ENCODE measurements at places on chromosomes 12 and 14.

GRCh38 chr14:23252420-23253333 lies 14.9 kb downstream of the RNF212B start:
- DNase-seq = no peak

GRCh38 chr14:96991226-96991625 lies 194.0 kb downstream of the VRK1 start:
- no peak for DNase-seq

DNA sequence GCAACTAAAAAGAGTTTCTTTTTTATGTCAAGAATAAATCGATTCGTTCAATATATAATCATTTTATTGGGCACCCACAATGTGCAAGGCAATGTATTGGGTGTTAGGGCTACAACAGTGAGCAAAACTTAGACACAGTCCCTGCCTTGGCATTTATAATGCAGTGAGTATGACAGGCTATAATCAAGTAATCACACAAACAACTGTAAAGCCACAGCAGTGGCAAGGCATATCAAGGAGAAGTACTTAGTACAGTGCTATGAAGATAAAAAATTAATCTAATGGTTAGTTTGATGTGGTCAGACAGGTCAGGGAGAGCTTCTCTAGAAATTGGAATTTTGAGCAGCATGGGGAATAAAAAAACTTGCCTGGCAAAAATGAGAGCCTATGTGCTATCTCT lies 39.5 kb upstream of the OTOGL start:
- no peak for DNase-seq

GRCh38 chr14:29290441-29290840 lies 523.9 kb downstream of the FOXG1 start:
- no peak for DNase-seq

DNA sequence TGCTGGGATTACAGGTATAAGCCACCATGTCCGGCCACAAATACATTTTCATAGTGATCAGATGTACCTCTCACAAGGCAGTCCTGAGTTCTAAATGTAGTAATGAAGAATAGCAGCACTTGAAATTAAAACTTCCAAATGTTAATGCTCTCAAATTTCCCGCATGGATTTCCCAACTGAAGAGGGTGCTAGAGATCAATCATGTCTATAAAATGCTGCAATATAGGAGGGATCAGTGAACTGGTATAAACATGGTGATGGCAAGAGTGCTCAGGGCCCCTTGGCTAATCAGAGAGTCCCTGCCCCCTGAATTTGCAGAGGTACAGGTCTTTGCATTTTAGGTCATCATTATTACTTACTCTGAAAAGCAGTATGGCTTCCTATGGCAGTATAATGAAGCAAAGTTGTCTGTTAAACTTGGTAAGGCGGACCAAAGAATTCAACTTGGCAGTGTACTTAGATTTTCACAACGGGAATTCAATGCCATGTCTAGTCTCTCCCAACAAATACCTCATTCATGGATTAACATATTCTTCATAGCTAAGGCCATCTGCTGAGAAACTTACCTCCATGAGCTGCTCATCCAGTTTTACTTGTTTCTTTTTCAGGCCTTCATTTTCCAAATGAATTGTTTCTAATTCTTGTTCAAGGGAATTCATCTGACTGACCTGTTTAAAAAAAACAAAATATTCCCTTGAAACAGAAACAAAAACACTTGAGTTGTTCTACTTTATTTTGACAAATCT lies 67.0 kb upstream of the SAV1 start:
- DNase-seq = no peak

GRCh38 chr14:31252865-31253264 lies 45.3 kb upstream of the HECTD1 start:
- DNase-seq = no peak

- no peak for DNase-seq
These were observed 47.7 kb upstream of the EVL start for GRCh38 chr14:100017553-100017952.

GRCh38 chr14:23297611-23298277 lies 4.9 kb downstream of the PPP1R3E start:
- no peak for DNase-seq

DNA sequence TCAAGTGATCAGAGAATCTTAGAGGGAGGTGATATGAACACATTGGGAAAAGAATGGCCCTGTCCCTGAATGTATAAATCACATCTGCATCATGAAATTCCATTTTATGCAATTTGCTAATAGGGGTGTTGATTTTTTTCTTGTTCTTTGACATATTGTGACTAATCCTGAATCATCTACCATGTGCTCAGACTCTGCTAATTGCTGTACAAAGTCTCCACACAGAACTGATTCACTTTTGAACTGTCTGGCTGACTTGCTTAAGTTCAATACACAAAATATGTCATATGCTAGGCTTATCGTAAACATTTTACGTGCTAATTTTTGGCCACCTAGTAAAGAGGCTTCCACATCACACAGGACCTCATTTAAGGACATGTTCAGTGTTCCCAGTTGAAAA lies 2.6 kb downstream of the TMEM132D start:
- DNase-seq = no peak

- DNase-seq = no peak
These were observed 154.0 kb downstream of the ITPR2 start for GRCh38 chr12:26678697-26679660.

DNA sequence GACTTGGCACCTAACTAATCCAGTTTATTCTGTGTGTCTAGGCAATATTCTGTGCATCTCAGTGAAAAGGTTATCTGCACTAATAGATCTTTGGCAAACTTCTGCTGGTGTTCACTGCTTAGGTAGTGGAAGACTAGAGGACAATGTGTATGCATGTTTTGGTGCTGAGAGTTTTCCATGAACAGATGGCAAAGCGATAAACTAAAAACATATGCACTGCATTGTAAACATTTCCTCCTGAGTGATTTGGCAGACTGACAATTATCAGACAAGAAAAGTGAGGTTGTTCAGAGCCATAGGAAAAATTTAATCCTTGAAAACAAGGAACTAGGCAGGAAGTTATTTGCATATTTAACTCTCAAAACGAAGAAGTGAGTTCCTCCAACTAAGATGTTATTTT lies 400.4 kb downstream of the ATP23 start:
- no peak for DNase-seq

- peak; percentile 35 for DNase-seq
These were observed 16.4 kb upstream of the PUS1 start for GRCh38 chr12:131912518-131913274.

- no peak for DNase-seq
These were observed 479.7 kb upstream of the TBX3 start for GRCh38 chr12:115163710-115164109.

DNA sequence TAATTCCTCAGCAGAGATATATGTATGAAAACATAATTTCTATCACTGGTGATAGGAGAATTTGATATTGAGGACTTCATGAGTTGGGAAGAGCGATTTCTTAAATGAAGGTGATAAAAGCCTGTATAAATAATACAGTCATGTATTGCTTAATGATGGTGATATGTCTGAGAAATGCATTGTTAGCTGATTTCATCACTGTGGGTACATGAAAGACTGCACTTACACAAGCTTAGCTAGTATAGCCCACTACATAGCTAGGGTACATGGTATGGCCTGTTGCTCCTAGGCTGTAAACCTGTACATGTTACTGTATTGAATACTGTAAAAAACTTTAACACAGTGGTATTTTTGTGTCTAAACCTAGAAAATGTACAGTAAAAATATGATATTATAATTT lies 63.4 kb downstream of the ANO4 start:
- no peak for DNase-seq

DNA sequence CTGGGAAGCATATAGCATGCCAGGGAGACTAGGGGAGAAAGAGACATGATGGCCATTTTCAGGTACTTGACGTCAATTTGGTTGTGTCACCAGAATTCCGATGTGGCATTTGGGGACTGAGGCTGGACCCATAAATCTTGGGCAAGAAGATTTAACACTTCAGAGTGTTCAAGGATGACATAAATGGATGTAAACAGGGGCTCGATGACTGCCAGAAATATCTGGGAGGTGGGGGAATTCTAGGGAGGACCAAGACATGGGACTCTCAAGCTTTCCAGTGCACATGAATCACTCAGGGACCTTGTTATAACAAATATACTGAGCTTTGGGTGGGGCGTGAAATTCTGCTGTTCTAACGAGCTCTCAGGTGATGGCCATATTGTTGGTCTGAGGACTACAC lies 17.8 kb downstream of the HAL start:
- no peak for DNase-seq

DNA sequence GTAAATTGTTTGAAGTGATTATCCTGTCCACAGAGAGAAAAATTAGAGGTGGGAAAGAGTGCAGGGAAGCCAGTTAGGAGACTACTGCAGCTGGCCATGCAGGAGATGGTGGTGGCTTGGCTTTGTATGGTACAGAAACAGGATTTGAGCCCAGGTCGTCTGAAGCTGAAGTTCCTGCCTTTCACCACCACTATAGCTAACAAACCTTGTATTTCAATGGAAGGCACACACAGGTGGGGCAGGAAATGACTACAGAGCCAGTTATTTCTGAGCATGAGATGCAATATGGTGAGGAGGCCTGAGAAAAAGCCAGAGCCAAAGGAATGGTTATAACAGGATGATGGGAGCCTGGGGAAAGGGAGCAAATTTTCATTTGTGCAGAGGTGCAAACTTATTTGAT lies 103.9 kb downstream of the BTG1 start:
- DNase-seq = no peak

- DNase-seq = no peak
These were observed 117.4 kb upstream of the VASH1 start for GRCh38 chr14:76643887-76644286.

- DNase-seq = no peak
These were observed 213.3 kb downstream of the BMP4 start for GRCh38 chr14:53743371-53743770.

GRCh38 chr12:73361156-73361863 lies 1089.1 kb downstream of the TRHDE start:
- no peak for DNase-seq

GRCh38 chr14:51573607-51574006 lies 78.1 kb upstream of the FRMD6 start:
- DNase-seq = no peak

DNA sequence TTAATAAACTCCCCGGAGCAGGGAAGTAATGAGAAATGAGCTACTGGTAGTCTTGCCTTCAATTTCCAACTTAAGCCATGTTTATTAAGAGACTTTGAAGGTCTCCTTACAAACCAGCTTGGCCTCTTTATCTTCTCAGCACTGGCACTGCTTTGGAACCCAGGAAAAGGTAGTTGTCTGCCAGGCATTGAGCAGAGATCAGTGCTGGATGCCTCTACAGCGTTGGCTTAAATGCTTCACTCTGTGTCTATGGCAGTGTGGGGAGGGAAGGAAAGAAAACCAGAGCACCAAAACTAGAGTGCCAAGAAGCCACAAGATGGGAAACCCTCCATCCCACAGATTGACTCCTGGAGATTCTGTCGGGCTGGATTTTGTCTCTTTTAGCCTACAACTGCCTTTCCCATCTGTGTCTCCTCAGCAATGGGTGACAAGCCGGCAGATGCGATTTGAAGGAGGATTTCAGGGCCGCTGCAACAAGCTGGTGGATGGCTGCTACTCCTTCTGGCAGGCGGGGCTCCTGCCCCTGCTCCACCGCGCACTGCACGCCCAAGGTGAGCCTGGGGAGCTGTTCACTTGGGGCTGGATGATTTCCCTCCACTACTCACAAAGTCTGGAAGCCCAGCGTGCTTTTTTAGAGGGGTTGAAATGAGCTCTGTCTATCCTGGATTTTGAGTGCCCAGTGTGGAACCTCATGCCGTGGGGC lies 57.3 kb downstream of the FNTB start:
- DNase-seq = no peak

- DNase-seq = no peak
These were observed 11.8 kb downstream of the LIN7A start for GRCh38 chr12:80925983-80926382.

- DNase-seq = no peak
These were observed 12.1 kb downstream of the TCL1A start for GRCh38 chr14:95701846-95702221.

DNA sequence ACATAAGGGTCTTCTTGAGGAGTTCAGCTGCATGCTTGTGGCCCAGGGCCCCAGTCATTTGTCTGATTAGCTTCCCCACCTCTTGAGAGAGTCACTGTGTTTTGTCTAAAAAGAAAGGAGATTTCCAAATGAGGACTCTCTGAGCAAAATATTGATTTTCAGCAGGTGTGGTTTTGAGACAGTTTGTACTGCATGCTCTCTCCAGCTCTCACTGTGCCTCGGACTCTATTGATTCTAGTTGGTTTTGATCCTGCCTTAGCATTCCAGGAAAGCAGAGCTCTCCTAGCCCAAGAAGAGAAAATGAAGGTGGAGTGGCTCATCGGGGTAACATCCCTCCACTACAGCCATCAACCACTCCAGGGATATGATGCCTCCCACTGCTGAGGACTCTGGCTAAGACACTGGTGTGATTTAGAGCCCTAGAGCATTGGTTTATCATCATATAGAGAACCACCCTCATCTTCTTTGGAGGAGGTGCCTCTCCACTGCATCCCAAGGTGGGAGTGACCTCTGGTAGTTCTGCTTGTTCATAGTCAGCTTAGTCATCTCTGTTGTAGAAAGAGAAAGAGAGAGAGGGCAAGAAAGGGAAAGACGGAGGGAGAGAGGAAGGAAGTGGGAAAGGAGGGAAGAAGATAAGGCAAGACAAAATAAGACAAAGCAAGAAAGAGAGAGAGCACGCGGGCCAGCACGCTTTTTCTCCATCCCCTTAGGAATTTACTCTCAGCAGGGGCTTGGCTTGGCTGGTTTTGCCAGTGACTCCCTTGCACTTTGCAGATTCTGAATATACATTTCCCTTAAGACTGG lies 365.6 kb downstream of the DPF3 start:
- DNase-seq = no peak

- peak; percentile 58 for DNase-seq
These were observed 582 bp downstream of the SGPP1 start for GRCh38 chr14:63727231-63727735.

- no peak for DNase-seq
These were observed 3.2 kb downstream of the CFL2 start for GRCh38 chr14:34711169-34711568.

GRCh38 chr12:100718187-100718586 lies 76.4 kb upstream of the ANO4 start:
- no peak for DNase-seq

DNA sequence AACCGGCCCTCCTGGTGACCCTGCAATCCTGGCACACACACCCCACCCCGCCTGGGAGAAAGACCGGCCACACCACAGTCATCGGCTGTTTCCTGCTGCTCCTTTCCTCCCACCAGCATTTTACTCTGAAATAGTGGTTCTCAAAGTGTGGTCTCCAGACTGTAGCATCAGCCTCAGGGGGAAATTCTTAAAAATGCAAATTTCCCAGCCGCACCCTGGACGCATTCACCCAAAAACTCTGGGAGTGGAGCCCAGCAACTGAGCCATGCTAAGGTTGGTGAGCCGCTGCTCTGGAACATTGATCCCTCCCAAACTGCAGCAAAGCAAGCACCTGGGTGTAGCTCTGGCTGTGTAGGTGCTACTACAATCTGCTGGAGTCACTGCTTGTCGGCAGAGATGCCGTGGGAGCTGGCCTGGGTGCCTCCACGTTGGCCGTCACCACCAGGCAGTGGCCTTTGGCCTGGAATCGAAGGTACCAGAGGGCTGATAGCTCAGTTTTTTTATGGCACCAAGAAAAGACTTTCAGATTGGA lies 38.4 kb upstream of the BCL2L14 start:
- no peak for DNase-seq

GRCh38 chr14:21257394-21257909 lies 11.8 kb downstream of the HNRNPC start:
- DNase-seq = no peak

GRCh38 chr12:81949416-81949815 lies 190.3 kb upstream of the PPFIA2 start:
- no peak for DNase-seq

- DNase-seq = no peak
These were observed 57.3 kb downstream of the GALNT16 start for GRCh38 chr14:69317102-69317755.
